ENCODE measurements at places on chromosomes 3 and 15.
A peak's percentile ranks its signal among the peaks of the same experiment; 100 is the strongest.

DNA sequence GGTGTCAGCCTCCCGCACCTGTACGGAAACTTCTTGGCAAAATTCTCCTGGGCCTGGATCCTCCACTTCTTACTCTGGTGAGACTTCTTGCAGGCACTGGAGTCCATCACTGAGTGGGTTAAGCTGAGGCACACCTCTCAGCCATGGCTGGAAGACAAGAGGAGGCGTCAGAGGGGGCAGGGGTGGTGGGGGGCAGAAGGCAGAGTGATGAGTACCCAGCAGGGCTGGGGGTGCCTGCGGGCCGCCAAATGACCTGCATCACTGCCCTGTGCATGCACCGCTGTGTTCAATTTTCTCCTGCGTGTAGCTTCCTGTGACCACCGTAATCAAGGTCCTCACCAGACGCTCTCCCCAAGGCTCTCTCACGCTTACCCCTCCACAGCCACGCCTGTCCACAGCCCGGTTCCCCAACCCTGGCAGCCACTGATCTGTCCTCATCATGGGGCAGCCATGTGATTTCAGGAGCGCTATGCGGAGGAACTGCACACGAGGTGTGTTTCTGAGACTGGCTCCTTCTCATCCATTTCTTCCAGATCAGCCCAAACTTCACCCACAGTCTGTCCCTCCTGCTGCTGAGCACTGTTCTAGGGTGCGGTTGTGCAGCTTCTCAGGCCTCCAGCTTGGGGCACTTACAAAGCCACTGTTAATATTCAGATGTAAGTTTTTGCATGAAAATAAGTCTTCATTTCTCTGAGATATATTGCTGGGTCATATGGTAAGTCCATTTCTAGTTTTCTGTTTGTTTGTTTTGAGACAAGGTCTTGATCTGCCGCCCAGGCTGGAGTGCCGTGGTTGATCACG, 5.2 kb downstream of the C3orf22 start:
- DNase-seq: no peak

DNA sequence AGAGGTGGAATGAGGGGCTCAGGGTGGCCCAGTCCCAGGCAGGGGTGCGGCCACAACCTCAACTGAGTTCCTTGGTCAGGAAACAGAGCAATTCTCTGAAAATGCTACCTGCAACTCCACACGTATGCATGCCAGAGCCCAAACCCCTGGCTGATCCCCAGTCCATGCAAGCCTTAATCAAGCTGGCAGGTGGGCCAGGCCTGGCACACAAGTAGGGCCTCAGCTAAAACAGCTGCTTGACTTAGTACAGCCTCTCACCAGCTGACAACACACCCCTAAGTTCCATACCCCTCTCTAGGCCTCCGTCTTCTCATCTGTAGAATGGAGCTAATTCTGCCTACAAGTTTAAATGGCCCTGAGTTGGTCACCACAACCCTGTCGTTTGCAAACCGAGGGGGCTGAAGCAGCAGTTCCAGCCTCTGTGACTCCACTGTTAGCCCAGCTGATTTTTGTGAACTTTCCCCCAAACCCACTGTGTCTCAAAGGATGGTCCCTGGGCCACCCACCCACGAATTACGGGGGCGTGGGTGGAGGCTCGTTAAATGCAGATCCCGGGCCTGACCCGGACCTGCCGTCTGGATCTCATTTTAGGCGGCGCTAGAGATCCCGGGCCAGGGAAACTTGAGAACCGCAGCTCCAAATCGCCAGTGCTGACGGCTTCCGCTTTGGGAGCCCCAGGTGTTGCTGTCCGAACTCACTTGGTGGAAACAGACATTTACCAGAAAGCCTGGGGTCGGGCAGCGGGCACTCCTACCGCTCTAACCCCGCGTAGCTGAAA, 927 bp downstream of the CHDH start:
- DNase-seq: no peak

DNA sequence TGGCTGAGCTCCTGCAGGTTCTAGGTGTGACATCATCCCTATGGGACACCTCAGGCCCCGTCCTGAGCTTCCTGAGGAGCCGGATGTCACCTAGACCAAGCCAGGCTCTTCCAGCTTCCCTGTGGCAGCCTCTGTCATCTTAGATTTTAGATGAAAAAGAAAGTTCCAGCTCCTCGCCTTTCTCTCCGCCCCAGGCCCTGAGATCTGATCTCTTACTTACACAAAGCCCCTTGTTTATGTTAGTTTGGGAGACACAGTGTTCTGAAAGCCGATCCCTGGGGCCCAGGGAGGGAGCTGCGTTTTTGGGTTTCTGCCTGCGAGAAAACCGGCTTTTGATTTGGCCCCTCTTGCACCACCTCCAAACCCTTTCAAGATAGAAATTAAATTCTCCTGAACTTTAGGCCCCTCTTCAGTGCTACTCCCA, 40.2 kb upstream of the FAM107A start:
- DNase-seq: no peak

- DNase-seq: no peak
Measured at GRCh38 chr3:189222927-189223636, 51.3 kb downstream of the TPRG1 start.

GRCh38 chr3:108645364-108645763, 55.8 kb downstream of the DZIP3 start:
- DNase-seq: no peak

DNA sequence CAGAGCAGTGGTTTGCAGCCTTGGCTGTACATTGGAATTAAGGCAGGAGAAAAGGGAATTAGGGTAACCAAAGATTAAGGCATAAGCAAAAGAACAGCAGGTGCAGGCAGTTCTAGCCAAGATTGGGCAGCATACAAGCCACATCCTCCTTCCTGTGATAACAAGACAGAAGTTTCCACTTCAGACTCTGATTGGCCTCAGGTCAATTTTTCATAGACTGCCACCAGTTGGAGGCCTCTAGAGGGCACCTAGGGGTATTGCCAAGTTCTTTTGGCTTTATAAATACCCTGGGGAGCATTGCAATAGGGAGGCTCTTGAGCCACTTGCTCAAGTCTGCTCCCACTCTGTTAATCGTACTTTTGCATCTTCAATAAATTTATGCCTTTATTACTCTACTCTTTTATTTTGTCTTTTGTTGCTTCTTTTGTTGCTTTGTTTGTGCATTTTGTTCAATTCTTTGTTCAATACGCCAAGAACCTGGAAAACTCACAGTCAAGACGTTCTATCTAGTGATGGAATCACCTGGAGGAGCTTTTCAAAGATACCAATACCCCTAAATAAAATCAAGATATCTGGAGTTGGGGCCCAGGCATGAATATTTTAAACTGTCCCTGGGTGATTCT, 32.2 kb upstream of the FMN1 start:
- peak; percentile 66 for DNase-seq

DNA sequence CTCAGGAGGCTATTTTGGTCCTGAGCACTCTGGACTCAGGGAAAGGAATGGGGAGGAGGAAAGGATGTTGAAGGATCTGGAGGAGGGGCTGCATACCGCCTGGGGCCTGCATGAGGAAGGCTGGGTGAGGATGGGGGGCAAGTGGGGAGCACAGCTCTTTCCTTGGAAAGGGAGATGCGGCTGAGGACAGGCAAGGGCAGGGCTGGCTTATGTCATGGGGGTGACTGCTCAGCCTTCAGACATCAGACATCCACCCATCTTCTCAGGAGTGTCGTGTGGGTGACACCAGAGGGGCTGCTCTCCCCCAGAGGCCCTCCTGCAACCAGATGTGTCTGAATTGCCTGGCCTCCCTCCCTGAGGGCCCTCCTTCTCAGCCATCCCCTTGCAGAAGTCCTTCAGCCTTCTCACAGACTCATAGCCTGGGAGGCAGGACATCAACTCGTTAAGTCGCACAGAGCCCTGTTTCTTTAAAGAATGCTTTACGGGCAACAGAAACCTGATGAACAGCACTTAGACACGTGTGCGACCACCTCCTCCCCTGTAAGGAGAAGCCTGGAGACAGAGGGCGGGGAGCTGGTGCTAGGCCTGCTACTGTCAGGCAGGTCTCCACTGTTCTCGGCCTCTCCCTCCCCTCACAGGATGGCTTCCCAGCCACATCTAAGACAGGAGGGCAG, 252.3 kb downstream of the OCA2 start:
- no peak for DNase-seq

DNA sequence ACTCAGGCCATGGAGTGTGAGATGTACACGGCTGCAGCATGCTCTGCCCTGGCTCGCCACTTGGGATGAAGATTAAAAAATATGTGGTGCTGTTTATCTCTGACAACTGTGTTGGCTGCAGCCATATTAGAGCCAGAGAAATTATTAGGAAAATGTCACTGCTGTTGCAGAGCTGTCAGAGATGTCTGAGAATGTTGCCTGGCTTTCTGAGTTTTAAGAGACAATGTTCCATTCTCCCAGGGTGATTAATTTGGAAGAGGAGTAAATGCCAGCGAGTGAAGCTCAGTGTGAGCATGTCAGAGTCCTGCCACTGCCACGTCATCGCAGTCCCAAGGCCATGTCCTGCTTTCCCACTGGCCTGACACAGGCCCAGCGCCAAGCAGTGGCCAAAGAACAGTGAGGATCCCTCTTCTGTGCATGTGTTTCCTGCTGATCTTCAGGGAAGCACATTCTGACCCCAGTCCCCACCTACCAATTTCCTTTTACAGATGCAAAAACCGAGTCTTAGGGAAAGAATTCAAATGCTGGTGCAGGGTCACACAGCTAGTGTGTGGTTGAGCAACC, 370.9 kb downstream of the GABRG3 start:
- DNase-seq: no peak

DNA sequence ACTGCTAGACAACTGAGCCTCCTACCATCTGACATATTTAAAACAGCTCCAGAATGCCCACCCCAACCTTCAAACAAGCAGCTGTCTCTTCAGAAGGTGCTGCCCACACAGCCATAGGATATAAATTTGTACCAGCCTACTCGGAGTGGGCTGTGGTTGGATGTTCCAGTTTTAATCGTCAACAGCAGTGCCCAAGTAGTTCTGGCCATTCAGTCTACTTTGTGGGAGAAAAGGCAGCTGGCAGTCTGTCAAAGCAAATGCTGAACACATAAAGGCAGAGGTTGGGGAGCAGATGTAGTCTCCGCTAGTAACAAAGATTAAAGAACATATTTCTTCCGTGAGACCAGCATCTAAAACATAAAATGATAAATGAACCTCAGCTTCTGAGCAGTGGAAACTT, 15.9 kb upstream of the ERC2 start:
- DNase-seq: no peak

DNA sequence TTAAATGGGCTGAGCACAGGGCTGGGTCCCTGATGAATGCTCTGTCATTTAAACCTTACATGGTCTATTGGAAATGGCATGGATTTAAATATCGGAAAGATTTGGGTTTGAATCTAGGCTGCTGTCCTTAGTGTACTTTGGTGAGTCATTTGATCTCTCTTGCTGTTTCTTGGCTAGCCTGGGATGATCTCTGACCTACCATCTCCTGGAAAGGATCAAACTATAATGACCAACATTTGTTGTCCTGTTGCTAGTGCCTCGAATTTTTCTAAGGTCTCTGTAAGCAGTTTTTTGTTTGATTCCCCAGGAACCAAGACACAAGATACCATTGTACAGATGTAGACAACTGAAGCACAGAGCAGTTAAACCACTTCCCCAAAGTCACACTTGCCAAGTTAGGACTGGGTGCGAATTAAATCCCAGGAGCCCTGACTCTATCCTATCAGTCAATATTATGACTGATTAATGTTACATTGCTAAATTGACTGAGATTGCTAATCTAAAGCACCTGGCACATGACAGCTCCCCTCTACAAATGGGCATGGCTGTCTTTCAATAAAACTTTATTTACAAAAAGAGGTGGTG, 244.9 kb upstream of the MCTP2 start:
- DNase-seq: no peak

- no peak for DNase-seq
Measured at GRCh38 chr3:116939091-116939490, 229.5 kb downstream of the TUSC7 start.

GRCh38 chr15:87716422-87716821, 540.1 kb downstream of the NTRK3 start:
- no peak for DNase-seq

- DNase-seq: no peak
Measured at GRCh38 chr3:154745929-154746328, 315.9 kb upstream of the GPR149 start.

GRCh38 chr3:123618768-123619484, 34.1 kb upstream of the HACD2 start:
- DNase-seq: no peak

DNA sequence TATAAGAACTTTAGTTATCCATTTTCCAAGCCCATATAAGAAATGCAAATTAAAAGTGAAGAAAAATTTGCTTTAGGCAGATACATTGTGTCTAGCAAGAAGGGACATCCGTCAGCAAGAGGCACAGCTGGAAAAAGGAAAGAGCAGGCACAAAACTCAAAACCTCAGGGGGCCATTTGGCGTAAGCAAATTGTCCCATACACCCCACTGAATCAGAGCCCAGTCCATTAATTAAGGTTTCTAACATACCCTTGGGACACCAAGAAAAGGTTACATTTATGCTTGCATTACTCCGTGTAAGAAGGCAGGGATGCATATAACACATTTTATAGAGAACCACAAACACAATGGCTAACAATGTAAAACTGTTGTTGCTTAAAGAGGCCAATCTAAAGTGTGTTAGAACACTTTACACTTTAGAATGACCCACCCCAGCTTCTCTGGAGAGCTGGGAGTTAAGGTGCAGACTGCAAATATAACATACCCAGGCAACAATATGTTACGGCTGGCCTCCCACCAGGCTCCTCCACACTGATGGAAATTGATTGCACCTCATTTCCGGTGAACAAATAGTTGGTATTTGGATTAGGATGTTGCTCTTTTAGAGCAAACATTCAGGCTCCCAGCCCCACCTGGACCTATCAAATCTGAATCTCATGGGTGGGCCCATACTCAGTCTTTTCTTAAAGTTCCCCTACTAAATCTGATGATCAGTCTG, 23.2 kb downstream of the SEMA5B start:
- DNase-seq: no peak

DNA sequence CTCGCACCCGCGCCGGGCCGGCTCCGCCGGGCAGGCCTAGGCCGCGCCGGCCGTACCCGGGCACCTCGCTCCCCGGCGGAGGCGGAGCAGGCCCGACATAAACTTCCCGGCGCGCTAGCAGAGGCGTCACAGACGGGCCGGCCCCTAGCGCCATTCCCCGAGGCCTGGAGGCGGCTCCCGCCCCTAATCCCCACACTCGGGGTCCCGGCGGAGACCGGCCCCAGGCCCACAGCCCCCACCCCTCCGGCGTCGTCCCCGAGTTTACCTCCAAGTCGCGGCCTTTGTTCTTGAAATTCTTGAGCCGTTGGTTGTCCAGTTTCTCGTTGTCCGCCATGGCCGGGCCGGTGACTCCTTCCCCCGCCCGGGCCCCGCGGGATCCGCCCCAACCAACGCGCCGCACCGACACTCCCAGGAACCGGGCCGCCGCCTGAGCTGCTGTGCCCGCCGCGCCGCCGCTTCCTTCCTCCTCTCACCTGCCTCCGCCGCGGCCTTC, 376 bp downstream of the KPNA4 start:
- peak; percentile 69 for DNase-seq

DNA sequence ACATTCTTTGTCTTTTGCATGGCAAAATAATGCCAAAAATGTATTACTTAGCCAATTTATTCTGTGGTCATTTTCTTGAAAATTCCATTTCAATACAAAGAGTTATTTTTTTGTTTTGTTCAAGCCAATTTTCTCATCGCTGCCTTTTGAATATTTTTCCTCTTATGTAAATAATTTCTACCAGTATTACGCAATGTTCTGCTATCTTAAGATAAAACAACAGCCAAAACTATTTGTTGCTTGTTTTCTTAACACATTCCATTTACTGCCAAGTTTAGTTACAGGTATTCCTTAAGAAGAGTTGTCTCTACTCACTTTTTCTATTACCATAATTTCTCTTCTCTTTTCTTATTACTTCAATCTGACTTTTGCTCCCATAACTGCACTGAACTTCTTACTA, 163.1 kb downstream of the ROBO1 start:
- no peak for DNase-seq

All from activated CD4-positive, alpha-beta T cell treated with anti-CD3 and anti-CD28 coated beads, Interleukin-2, amount 50 U/mL, for 48 hours (primary cell).